ENCODE measurements at places on chromosomes 16 and 17.

GRCh38 chr16:12220766-12221165 lies 244.2 kb downstream of the SNX29 start:
- DNase-seq = no peak

- peak; percentile 8 for DNase-seq
Measured at GRCh38 chr16:82454152-82454551, 172.6 kb upstream of the CDH13 start.

GRCh38 chr16:4488499-4488967 lies 12.3 kb downstream of the HMOX2 start:
- DNase-seq = peak; percentile 70

GRCh38 chr16:65796481-65796880 lies 570.0 kb upstream of the CDH5 start:
- DNase-seq = no peak

DNA sequence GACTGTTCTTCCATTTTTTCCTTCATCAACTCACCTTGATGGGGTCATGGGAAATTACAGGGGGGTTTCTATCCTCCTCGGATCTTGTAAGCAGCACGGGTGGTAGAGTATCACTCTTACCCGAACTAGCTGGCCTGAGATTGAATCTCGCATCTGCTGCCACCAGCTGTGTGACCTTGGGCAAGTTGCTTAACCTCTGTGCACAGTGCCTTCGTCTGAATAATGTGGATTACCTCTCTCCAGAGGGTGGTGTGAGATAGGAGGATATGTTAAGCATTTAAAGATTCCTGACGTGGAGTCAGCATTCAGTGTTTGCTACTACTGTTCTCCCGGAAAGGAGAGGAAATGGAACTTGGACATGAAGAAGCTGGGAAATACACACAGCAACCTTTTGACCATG lies 24.4 kb downstream of the LASP1 start:
- DNase-seq = no peak
